EH (cell line): ENCODE measurements at places on chromosomes 7 and 10.

DNA sequence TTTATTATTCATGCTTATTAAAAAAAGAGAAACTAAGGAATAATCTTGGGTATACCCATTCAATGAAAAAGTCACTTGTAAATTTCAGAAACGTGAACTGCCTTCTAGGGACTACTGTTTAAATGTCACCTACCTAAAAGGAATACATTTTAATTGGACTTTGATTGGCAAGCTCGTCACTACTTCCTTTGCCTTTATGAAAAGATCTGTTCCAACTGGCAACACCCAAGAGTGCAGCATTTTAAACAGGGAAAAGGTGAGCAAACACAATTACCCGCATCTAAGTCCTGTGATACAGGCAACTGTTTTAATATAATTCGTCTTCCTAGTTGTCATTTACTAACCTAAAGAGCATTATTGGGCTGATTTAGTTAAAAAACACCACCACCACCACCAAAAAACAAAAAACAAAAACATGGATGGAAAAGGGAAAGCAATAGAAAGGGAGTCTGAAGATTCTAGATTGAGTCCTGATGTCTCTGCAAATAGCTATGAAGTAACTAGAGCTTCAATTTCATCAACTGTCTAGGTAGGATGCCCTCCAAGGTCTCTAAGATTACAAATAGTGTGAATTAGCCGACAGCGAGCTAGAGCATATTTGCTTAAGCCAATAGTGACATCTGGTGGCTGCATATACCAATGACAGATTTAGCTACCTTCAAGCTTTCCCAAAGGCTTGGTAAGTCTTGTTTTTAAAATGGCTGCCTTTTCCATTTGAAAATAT is 33.8 kb upstream of the ICA1 start:
- DNase-seq: peak; percentile 76

GRCh38 chr7:114874170-114874569 is 47.7 kb upstream of the MDFIC start:
- no peak for DNase-seq

DNA sequence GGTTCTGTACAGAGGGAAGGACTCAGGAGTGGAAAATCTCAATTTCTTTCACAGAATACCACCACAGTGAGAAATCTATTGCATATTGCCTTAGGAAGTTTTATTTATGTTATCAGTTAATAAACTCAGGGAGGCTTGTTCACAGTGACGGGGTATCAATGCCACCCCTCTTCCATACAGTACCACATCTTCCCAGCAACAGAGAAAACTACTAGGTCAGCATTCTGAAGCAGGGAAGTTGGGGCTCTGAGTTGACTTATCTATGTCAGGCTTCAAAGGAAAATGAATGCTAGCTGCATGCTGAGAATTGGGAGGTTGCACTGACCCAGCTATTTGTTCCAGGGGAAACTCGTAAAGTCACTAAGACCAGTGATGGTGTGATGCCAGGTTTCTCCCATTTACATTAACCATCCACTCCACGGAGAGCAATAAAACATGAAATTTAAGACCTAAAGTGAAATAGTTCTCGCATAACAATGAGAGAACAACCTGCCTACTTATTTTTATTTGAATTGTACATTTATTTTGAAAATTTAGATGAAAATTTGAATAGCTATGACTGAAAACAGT is 266.7 kb downstream of the RNLS start:
- DNase-seq: no peak

DNA sequence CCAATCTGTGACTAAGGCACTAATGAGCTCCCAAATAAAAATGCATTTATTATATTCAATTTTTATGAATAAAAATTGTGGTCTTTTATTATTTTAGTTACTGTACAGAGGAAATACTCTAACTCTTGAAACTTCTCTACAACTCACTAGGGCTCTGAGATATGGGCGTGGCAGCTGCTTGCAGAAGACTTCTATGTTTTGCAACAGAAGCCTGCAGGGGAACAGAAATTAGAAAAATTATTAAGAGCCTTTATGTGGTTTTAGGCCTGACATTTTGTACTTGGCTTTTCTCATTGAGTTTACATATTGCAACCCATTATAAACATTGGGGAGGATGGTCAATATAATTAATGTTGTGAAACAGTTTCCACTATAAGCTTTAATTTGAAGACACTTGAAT is 581.4 kb downstream of the TNS3 start:
- DNase-seq: peak; percentile 4

GRCh38 chr7:106262221-106262881 is 22.4 kb downstream of the NAMPT start:
- no peak for DNase-seq

DNA sequence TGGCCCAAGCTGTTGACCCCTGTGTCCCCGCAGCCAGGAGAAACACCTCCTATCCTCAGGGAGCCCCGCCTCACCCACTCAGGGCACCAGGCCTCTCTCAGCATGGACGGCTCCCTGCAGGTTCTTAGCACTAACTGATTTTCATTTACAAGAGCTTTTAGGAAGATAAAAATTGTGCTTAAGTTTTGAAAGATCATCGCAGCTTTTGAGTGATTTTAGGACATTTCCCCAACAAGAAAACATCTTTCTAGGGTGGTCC is 22.1 kb downstream of the EBF3 start:
- no peak for DNase-seq
